ENCODE measurements at places on chromosomes 6 and 20.
A peak's percentile ranks its signal among the peaks of the same experiment; 100 is the strongest.

DNA sequence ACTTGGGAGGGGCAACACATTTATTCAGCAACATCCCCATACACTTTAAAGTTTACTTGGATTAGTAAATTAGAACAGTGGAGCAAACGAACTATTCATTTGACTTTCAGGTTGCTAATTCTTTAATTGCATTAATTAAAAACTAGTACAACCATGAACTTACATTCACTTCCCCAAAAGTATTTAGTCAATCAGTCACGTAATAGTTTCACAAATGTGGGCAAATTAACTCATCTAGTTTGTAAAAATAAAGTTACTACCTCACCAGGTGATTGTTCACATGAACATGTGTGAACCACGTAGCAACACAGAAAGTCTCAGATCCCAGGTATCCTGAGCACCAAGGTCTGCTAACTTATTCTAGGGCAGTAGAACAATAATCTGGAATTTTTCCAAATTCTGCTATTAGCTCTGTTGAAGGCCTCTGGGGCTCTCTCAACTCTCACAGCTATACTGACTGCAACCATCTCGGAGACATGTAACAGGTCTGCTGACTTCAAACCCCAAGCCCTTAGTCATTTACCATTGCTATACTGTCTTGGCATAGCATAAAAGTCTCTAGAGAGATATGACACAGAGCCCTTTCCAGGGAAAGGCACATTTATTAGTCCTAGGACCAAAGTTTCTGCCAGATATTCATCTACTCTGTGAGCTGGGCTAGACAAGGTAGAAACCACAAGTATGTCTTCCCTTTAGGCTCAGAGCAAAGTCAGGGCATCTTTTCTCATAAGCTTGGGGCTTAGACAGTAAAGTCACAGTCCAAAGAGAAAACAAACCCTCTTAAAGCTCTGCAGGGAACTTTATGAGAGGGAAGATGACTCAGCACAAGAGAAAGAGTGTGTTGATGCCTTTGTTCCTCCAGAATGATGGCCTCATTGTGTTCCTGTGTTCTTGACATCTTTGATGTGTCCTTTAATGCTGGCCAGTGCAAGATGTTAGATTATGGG, 50.9 kb upstream of the CCDC28A start:
- DNase-seq, result no peak

- DNase-seq, result no peak
Measured at GRCh38 chr6:169112483-169113320, 140.9 kb downstream of the THBS2 start.

DNA sequence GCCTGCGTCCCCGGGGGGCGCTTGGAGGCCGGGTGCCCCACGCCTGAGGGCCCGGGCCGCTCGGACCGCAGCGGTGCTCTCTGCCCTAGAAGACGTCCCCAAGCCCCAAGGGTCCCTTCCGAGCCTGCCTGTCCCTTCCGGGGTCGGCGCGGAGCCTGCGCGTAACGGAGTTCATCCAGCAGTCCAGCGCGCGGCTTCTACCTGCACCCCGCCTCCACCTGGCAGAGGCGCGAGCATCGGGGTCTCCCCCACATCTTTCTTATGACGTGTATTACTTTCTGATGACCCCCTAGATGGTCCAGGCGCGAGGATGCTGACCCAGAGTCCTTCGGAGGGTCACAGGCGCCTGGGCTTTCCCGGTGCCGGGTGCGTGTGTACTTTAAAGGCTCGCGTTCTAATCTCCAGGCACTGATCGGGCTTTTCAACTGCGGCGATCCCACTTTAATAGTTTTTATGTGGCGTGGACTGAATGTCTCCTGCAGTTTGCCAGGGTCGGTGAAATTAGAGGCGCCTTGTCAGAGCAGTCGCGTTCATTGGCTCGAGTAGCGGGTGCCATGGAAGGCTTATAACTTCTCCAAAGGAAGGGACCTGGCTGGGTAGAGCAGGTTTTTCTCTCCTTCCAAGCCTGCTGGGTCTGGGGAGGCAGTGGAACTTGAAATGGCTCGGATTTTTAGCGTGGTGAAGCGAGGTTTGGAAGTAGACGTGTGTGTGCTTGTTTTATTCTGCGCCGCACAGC, 912 bp downstream of the EYA4 start:
- no peak for DNase-seq

- no peak for DNase-seq
Measured at GRCh38 chr20:48983423-48984400, 62.2 kb downstream of the ARFGEF2 start.

- DNase-seq, result no peak
Measured at GRCh38 chr6:7129784-7130569, 22.2 kb downstream of the RREB1 start.

DNA sequence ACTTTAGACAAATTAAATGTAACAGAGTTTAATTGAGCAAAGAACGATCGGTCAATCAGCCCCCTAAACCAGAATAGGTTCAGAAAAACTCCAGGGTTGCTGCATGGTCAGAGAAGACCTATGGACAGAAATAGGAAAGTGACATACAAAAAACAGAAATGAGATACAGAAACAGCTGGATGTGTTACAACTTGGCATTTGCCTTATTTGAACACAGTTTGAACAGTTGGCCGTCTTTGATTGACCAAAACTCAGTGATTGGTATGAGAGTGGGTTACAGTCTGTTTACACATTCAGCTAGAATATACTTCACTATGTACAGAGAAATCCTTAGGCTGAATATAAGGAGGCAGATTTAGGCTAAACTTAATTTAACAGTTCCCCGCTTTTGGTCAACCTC, 19.9 kb downstream of the SRSF6 start:
- no peak for DNase-seq

GRCh38 chr6:71929047-71929446, 42.7 kb downstream of the RIMS1 start:
- DNase-seq, result no peak

- DNase-seq, result no peak
Measured at GRCh38 chr6:22610127-22610526, 40.8 kb downstream of the HDGFL1 start.

DNA sequence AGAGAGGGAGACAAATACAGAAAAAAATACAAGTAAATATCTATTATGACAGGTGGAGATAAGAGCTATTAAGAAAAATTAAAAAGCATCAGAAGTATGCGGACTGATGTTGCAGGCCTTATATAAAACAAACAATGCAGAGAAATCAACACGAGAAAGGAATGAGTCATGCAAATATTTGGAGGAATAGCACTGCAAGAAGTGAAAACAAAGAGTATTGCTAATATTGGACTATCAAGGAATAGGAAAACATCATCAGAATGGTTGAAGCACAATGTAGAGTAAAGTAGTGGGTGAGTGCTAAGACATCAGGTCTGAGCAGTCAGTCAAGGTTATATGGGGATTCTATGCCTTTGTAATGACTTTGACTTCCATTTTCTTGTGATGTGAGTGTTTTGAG, 657.5 kb upstream of the GJE1 start:
- no peak for DNase-seq

DNA sequence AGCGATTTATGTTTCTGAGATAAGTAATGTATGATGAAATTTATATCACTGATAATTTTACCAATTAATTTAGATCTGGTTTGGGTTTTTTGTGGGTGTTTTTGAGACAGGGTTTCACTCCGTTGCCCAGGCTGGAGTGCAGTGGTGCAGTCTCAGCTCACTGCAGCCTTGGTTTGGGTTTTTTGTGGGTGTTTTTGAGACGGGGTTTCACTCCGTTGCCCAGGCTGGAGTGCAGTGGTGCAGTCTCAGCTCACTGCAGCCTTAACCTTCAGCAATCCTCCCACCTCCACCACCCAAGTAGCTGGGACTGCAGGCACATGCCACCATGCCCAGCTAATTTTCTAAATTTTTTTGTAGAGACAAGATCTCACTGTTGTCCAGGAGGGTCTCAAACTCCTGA, 13.0 kb downstream of the MRS2 start:
- DNase-seq, result no peak

DNA sequence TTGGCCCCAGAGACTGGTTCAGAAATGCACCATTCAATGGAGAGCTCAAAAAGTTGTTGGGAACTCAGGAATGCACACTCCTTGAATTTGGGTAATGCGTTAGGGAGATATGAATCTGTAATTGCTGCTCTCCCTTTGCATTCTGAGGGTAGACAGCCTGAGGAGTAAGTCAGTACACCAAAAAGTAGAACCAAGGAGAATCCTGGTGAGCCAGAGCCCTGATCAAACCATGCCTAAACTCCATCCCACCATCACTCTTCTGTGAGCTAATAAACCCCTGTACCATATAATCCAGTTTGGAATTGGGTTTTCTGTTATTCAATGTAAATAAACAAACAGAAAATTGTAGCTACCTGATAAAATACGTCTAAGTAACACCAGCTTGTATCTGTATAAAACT, 90.2 kb downstream of the KIF16B start:
- DNase-seq, result no peak

GRCh38 chr6:95578106-95578410, 723 bp downstream of the MANEA start:
- DNase-seq, result no peak

GRCh38 chr6:164477790-164478189, 831.6 kb downstream of the C6orf118 start:
- no peak for DNase-seq

DNA sequence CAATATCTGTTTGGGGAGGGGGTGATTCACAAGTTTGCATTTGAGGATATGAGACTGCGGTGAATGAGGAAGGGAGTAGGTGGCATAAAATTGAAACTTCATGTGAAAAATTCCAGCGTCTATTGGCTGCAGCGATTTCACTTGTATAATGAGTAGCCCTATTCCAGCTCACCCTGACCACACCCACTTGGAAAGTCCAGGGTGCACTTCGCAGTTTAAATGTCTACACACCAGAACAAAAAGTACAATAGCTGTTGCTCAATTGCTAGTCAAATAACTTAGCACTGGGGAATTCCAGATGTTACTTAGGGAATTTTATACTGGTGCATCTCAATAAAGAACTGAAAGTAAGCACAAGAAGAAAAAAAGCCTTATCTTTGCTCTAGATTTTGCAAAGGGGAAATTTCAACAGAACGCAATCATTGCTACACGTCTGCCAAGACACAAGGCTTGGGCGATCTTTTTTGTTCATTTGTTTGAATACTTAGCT, 6.3 kb downstream of the TNFAIP3 start:
- DNase-seq, result peak; percentile 74

DNA sequence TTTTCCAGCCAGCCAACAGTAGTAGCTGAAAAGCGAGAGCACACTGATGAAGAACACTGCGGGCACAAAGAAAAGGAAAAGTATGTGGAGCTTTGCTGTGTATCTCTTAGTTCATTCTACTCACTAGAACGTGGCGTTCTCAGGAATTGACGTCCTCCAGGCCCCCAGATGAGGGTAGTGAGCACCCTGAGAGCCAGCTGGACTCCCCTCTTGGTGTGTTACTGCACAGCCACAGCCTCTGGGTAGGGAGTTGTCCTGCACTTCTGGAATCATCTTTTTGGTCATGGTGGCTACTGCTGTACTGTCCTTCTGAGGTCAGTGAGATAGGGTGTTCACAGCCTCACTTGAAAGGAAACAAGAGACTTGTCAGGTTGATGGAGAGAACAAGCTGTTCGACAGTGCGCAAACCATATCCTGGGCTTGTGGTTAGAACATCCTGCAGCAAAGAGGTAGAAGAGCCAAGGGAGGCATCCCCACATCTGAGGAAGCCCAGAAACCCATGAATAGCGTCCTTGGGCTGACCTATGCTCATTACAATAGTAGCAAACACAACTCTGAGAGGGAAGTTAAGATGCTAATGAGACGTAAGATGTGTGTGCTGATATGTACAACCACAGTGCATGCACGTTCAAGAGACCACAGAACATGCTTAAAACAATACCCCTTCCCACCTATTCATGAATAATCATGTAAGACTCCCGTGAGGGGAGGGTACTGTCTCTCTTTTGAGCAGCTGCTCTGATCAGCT, 14.6 kb upstream of the HLA-F start:
- no peak for DNase-seq

GRCh38 chr6:161162722-161163121, 111.1 kb downstream of the AGPAT4 start:
- no peak for DNase-seq

GRCh38 chr6:41791305-41791704, 3.8 kb downstream of the TOMM6 start:
- no peak for DNase-seq

GRCh38 chr20:9233804-9234203, 164.9 kb downstream of the PLCB4 start:
- no peak for DNase-seq

DNA sequence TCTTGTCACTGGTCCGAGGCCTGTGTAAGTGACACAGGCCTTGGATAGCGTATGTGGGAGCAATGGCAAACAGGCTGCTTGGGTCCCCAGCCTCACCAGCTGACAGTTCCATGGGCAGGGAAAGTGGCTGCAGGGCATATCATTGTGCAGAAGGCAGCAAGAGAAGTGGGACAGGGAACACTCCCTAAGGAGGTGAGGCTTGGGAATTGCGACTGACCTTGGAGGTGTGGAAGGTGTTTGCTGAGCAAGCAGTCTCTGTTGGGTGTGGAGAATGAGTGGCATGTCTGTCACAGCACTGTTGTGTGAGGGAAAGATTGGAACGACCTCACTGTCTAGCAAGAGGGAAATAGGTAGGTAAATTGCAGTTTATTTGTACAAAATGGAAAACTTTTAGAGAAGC, 16.8 kb downstream of the POFUT1 start:
- no peak for DNase-seq

- no peak for DNase-seq
Measured at GRCh38 chr6:47437592-47437991, 40.0 kb upstream of the CD2AP start.

GRCh38 chr20:63500902-63501817, 2.3 kb upstream of the EEF1A2 start:
- DNase-seq, result no peak

GRCh38 chr6:14084388-14084787, 33.2 kb upstream of the CD83 start:
- DNase-seq, result no peak

- DNase-seq, result no peak
Measured at GRCh38 chr20:5434116-5434515, 117.4 kb upstream of the PROKR2 start.

- DNase-seq, result no peak
Measured at GRCh38 chr6:80793411-80793810, 686.9 kb downstream of the BCKDHB start.

DNA sequence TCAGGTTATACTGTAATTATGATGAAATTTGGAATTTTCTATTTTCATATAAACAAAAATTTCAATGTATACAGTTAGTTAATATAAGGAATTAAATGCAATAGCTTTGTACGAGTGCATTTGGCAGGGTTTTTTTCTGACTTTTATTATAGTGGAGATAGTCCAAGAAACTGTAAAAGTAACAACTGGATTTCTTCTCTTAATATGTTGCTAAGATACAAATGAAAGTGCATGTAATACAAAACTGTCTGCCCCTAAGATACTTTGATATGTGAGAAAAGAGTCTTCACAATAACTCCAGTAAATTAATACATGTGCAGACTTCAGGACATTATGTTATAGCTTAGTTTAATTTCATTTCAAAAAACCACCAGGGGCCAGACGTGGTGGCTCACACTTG, 721.4 kb downstream of the CBLN4 start:
- DNase-seq, result no peak

- DNase-seq, result no peak
Measured at GRCh38 chr6:157575436-157576145, 194.6 kb downstream of the ZDHHC14 start.

GRCh38 chr6:131130554-131130940, 4.7 kb upstream of the AKAP7 start:
- no peak for DNase-seq
